ENCODE measurements at places on chromosomes 16 and 17. TPM values are rescaled to one million over a fixed set of nuclear protein-coding genes. Genes with fewer than 3 reads are reported as not detected.

Gene SPOP
- 83.8 TPM for total RNA-seq

Gene MARVELD3
- total RNA-seq, result not detected

Gene GNG13
- total RNA-seq, result not detected

Gene TLCD2
- total RNA-seq, result 2.0 TPM

Gene C17orf78
- not detected for total RNA-seq

Gene MEIOC
- under 0.01 TPM for total RNA-seq

Gene ACSM5
- total RNA-seq, result 0.19 TPM

Gene NAGS
- total RNA-seq, result 0.96 TPM

Gene KAT2A
- 7.6 TPM for total RNA-seq

Gene RBFOX1
- total RNA-seq, result not detected

Gene KRT33B
- total RNA-seq, result under 0.01 TPM

Gene ZFP3
- total RNA-seq, result 1.7 TPM

Gene CMTM1
- 2.5 TPM for total RNA-seq

Gene KRTAP9-4
- total RNA-seq, result not detected

Gene PLEKHH3
- 11.6 TPM for total RNA-seq

Gene RETREG3
- total RNA-seq, result 74.8 TPM

Gene TBC1D3G
- total RNA-seq, result not detected

Gene PRSS36
- total RNA-seq, result 0.85 TPM

Gene OR4D1
- not detected for total RNA-seq

Gene TPPP3
- 0.28 TPM for total RNA-seq

Gene MFSD6L
- total RNA-seq, result not detected

Gene APOH
- not detected for total RNA-seq

Gene HSPB9
- not detected for total RNA-seq

Gene SLC35G6
- not detected for total RNA-seq

Gene CDH8
- 3.4 TPM for total RNA-seq

Gene KIF18B
- total RNA-seq, result 10.2 TPM

Gene GP1BA
- not detected for total RNA-seq

Gene NRN1L
- total RNA-seq, result not detected

Measured in regular cardiac myocyte (primary cell).